ENCODE measurements at places on chromosomes 16 and 17.

GRCh38 chr17:56744721-56745120 is 89.0 kb downstream of the C17orf67 start:
- DNase-seq = no peak

DNA sequence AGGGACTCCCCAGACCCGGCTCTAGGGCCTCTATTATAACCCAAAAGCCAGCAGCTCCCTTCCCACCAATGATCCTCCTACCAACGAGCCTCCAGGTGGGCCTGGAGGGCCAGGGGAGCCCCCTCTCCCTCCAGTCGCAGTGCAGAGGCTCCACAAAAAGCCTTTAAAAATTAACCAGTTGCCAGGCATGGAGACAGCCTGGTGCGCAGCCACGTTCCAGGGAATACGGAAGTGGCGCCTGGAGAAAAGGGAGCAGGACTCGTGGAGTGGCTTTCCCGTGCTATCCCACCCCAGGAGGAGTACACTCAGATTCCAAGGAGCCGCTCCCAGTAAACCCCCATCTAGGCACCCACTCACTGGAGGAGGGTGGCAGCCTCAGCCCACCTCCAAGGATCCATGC is 112.3 kb downstream of the ZNF423 start:
- DNase-seq = no peak

DNA sequence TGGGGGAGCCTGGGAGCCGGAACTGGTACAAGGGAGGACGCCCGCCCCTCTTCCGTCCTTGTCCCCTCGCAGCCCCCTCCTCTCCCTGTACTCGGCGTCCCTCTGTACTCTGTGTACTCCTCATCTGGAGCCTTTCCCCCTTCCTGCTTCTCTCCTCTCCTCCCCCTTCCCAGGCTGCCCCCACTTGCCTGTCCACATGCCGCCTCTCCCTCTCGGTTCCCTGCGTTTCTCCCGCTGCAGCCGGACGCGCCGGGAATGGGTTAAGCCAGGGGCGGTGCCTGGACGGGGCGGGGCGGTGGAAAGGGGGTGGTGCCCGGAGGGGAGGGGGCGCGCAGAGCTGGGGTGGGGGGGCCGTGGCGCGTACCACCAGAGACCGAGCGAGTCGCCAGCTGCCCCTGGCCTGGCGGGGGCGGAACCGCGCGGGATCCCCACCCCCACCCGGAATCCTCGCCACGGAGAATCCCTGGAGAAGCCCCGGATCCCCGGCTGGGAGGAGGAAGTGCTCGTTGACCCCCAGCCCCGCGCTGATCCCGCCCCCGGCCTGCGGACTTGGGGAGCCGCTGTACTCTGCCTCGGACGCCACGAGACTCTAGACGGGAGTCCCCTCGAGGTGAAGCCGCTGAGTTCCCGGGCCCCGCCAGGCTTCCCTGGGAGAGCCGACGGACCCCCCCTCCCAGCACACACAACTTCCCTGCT is 22.6 kb downstream of the GJD3 start:
- no peak for DNase-seq

DNA sequence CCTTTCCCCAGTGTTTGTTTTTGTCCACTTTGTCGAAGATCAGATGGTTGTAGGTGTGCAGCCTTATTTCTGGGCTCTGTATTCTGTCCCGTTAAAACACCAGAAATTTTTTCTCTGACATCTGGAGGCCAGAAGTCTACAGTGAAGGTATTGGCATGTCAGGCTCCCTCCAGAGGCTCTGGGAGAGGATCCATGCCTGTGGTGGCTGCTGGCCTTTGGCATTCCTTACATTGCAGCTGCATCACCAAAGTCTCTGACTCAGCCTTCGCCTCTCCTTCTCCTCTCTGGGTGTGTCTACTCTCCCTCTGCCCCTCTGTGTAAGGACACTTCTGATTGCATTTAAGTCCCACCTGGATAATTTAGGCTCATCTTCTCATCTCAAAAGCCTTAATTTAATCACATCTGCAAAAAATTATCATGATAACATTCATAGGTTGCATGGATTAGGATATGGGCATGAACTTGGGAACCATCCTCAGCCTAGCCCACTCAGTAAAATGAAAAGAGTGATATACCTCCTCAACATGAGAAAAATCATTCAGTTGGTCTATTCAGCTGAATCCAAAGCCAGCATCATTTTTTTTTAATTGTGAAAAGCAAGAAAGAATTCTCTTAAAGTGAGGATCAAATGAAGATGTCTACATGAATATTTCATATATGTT is 78.0 kb downstream of the MAP2K6 start:
- DNase-seq = no peak

- no peak for DNase-seq
These were observed 14.2 kb upstream of the CACNG4 start for GRCh38 chr17:66950325-66950724.

DNA sequence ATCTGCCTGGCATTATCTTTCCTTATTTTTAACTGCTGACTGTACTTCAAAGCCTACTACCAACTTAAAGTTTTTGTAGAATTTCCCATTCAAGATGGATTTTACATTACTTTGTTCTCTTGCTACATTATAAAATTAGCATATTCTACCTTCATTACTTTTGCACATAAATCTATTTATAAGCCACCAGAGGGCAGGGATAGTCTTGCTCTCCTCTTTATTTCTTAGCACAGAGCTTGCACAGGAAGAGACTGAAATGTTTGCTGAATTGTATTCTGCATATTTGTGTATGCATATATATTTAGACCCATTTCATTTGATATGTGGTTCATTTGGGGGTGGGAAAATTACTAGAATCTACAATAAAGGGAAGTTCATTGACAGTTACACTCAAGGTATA is 108.0 kb downstream of the SKAP1 start:
- no peak for DNase-seq
